Stimulated activated CD8-positive, alpha-beta memory T cell treated with anti-CD3 and anti-CD28 coated beads, Interleukin-7, amount 100 ng/mL, for 24 hours (primary cell): ENCODE measurements at places on chromosomes 12 and 14.
A peak's percentile ranks its signal among the peaks of the same experiment; 100 is the strongest.

GRCh38 chr12:56781726-56782125, 18.6 kb downstream of the HSD17B6 start:
- DNase-seq = no peak

DNA sequence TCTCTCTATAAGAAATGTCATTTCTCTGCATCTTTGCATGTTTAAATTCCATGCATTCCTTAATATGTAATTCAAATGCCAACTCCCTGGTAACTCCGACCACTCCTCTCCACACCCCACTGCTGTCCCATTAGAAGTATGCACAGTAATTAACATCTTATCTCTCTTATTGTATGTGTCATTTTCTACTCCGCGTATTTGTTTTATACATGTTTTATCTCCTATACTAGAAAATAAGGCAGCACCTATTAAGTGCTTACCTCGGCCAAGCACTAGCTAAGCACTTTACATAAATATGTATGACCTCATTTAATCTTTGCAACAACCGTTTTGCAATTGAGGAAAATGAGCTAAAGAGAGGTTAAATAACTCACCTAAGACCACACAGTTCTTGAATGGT, 469.8 kb downstream of the BCAT1 start:
- no peak for DNase-seq

DNA sequence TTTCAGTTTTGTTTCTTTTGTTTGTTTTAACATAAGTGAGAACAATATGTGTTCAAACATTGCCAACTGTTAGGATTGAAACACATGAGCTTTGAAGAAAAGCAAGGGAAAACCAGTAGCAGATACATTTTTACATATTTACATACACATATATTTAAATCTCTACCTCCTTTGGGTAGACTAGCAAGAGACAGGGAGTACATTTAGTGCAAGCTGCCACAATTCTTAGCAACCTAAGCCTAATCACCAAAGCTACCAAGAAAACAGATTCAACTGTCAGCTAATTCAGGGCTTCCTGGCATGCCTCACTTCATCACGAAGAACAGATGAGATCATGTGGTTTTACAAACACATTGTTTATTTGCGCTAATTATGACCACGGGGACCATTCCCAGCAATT, 143.1 kb downstream of the PRIMA1 start:
- no peak for DNase-seq

- no peak for DNase-seq
Measured at GRCh38 chr12:109818905-109819500, 14.2 kb downstream of the TRPV4 start.

DNA sequence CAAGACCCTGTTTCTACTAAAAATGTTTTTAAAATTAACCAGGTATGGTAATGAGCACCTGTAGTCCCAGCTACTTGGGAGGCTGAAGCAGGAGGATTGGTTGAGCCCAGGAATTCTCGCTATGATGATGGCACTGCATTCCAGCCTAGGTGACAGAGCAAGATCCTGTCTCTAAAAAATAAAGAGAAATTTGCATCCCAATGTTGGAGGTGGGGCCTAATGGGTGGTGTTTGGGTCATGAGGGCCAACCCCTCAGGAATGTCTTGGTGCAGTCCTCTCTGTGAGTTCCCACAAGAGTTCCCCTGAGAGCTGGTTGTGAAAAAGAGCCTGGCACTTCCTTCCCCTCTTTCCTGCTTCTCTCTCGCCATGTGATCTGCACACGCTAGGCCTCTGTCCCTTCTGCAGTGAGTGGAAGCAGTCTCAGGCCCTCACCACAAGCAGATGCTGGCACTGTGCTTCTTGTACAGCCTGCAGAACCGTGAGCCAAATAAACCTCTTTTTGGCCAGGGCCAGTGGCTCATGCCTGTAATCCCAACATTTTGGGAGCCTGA, 11.3 kb downstream of the ACOT6 start:
- no peak for DNase-seq

- DNase-seq = no peak
Measured at GRCh38 chr12:100959481-100959880, 164.9 kb downstream of the ANO4 start.

DNA sequence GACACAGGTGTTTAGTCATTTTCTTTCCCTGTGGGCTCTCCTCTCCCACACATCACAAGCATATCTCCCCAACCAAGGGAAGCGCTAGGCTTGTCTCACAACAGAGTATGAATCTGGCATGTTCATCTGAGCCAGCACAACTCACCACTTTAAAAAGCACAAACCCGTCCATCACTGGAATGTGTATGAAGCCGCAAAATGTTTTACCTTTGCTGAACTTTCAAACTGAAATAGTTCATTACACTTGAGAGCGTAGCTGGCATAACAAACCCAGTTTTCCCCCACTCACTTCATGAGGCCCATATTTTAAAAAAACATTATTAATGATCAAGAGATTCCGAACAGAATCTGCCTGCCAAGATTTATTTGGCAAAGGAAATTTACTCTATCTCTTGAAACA, 15.8 kb downstream of the NID2 start:
- DNase-seq = no peak

- no peak for DNase-seq
Measured at GRCh38 chr14:36221112-36221511, 44.6 kb upstream of the PTCSC3 start.

- DNase-seq = no peak
Measured at GRCh38 chr12:46303039-46303666, 34.3 kb upstream of the SLC38A1 start.

DNA sequence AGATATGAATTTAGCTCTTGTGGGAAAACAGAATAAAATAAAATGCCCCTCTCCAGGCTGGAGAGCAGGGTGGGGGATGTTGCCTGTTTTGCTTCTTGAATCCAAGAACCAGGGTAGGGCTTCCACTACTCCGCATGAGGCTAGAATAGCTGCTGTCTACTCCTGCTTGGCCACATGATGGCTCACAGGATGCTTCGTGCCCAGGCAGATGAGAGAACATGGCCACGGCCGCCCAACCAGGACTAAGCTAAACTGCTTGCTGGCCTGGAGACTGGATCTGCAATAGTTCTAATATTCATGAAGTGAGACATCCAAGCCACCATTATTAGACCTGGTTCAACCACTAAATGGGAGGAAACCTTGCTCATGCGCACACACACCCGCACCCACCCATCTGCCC, 122.2 kb upstream of the METAP2 start:
- DNase-seq = no peak

DNA sequence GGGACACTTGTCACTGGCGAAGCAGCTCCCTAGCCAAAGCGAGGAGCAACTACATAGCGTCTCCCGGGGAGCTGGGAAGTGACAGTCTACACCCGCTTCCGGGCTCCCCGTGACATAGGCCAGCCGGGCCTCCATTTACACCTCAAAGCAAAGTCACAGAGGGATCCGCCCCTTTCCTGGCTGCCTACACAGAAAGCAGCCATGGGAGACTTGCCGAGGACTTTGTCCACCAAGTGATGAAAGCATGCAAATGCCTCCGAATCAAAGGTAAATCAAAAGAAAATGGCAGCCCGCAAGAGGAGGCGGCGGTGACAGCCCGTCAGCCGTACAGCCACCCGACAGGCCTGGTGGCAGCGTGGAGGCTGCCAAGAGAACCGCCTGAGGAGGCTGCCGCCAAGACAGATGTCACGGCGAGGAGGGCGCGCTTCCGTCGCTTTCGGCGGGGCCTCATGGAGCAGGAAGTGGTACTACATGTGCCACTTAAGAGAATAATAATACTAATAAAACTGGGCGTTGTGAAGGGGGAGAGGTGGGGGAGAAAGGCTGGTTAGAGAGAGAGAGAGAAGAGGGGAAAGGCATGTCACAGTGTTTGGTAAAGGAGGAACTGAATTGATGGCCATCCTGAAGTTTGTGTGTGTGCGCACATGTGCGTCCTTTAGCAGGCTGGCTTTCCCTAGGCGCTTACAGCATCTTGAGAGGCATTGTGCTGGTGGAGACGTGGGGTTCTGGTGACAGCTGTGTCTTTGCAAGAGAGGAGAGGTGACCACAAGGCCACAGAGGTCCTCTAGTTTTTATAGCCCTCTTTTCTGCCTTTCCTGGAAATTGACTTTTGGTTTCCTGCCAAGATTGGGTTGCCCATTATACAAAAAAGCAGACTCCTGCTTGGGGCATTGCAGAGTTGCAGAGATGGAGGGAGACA, 661.7 kb downstream of the VRK1 start:
- peak; percentile 62 for DNase-seq
